ENCODE measurements at places on chromosomes 16 and 17.

GRCh38 chr17:74917430-74917829, 5.6 kb downstream of the USH1G start:
- DNase-seq = no peak

DNA sequence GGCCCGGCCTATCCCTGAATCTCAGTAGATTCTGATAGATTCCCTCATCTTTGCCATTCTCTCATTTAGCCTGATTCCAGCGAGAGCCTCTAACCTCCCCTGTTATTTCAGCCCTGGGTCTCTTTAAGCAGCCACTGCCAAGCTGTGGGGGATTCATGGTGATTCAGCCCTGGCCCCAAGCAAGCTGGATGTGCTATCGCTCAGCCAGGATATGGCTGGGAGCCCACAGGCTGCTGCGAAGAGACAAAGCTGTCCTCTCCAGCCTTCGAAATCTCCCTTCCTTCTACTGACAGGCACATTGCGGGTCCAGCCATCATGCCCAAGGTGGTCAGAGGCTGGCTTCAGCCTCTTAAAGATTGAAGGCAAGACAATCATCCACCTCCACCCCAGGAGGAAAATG, 394.1 kb downstream of the SOX9 start:
- no peak for DNase-seq

DNA sequence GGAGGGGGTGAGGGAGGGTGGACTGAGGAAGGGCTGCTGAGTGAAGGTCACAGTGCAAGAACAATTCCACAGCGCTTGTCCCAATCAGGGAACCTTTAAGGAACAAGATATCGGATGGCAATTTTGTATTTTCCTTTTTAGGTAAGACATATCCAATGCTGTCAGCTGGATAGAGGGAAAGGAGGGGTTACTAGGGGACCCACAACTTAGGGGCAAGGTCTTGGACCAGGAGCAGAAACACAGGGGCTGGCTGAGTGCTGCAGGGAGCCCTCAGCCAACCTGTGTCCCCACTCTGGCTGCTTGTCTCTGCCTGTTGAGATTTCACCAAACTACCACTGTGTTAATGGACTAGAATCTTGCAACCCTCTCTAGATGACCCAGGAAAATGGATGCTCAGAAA, 47.6 kb downstream of the AKAP1 start:
- no peak for DNase-seq

DNA sequence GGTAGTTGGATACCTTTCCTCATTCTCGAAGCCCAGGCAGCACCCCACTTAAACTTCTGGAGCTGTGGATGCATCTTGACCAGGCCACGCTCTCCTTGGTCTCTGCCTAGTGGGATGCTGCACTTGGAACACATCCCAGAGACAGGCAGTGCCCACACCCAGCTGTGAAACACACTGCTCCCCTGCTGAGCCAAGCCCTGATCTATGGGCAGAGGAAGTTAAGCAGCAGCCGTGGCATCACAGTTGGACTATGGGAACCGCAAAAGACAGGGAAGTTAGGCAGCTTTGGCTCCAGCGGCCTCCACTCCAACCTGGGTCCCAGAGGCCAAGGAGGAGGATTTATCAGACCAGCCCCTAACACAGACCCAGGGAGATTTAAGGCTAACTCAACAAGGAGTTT, 284.8 kb upstream of the CCL2 start:
- DNase-seq = no peak

- DNase-seq = no peak
These were observed 96.8 kb downstream of the PGS1 start for GRCh38 chr17:78475211-78475610.
